Aorta (tissue), 5 donors: ENCODE measurements at places on chromosomes 12 and 14. TPM values are rescaled to one million over a fixed set of nuclear protein-coding genes. Genes with fewer than 3 reads are reported as not detected.

DNA sequence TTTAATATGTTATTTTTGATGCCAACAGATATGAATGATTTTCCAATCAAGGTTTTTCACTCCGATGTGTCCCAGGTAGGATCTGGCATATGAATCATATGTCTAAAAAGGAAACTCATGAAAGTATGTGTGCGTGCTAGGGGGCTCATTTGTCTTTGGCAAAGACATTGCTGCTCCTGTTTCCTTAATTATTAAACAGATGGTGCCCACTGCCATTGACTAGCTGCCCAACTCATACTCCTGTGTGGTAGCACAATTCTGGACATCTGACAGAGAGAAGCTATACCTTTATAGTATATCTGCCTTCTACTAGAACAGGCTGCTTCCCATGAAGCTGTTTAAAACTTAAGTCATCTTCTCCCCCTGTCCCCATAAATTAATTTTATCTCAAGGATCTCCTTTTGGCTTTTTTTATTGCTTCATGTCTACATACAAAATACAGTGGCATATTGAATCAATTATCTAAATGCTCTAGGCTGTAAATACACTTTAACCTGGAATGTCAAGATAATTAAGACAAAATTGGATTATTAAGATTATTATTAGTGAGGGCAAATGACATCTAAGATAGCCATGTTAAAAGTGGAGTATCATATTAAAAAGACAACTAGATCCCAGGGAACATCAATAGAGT lies 1.4 kb upstream of the PDE3A start:
- no peak for DNase-seq
- H3K27ac ChIP-seq = peak overlapping the region; percentile 8
- H3K27me3 ChIP-seq = no peaks in the 10 kb centered on the region
- no peaks in the 10 kb centered on the region for H3K4me1 ChIP-seq
- no peak overlapping the region for H3K4me3 ChIP-seq
- no peaks in the 10 kb centered on the region for H3K36me3 ChIP-seq

GRCh38 chr12:24615967-24616411 lies 332.9 kb downstream of the BCAT1 start:
- no peak overlapping the region for H3K4me3 ChIP-seq
- no peaks in the 10 kb centered on the region for H3K36me3 ChIP-seq
- no peaks in the 10 kb centered on the region for H3K4me1 ChIP-seq
- DNase-seq = no peak
- H3K27me3 ChIP-seq = no peaks in the 10 kb centered on the region
- no peak overlapping the region for H3K27ac ChIP-seq

DNA sequence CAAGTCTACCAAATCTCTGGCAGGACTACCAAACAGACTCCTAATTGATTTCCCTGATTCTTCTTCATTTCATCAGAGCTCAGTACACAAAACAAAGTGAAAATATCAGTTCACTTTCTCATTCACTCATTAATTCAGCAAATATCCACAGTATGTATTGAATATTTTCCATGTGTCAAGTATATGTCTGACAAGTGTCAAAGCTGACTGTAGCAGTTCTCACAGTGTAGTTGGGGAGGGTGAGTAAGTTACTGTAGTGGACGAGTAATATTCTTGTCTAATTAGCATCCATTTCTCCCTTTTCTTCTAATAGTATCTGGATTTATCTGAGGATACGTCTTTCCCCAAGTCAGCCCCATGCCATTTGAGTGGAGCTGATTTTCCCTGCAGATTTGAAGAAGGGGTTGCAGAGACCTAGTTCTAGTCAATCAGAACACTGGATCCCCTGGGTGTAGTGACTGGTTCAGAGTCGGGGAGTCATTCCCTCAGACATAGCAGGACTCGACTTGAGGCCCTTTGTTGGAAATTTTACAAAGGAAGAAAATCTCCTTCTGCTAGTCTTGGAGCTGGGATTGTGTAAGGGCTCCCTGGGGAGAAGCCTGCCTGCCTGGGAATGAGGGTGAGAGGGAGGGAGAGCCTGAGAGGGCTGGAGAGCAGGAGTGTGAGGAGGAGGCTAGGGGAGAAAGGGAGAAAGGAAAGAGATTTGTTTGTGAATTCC lies 51.4 kb downstream of the GRIP1 start:
- no peak for DNase-seq
- no peak overlapping the region for H3K27ac ChIP-seq
- no peaks in the 10 kb centered on the region for H3K36me3 ChIP-seq
- no peak overlapping the region for H3K4me3 ChIP-seq
- no peaks in the 10 kb centered on the region for H3K4me1 ChIP-seq

DNA sequence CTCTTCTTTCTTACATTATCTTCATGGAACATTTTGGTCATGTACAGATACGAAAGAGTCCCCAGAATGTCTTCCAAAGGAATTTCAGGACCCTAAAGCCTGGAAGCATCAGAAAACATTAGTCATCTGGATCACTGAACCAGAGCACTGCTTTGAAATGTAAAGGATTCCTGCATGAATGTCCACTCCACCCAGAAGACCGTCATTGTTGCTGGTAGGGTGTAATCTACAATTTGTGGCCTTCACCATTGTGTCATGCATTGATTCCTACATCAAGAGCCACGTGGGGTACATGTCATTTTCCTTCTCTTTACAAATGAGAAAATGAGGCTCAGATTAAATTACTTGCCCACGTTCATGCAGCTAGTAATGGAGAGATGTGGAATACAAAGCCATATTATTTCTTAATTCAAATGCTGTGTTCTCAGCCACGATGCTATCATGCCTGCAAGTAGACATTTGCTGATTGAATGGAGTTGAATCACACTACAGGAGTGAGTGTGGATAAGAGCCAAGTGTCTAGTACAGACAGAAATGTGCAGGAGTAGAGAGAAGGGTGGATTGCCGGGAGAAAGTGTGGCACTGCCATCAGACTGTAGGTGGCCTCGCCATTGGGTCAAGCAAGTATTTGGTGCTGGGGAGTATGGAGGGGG lies 231.2 kb downstream of the C12orf75 start:
- no peak for DNase-seq
- no peak overlapping the region for H3K4me3 ChIP-seq
- no peaks in the 10 kb centered on the region for H3K4me1 ChIP-seq
- H3K27ac ChIP-seq = no peak overlapping the region
- H3K36me3 ChIP-seq = no peaks in the 10 kb centered on the region
- H3K27me3 ChIP-seq = no peaks in the 10 kb centered on the region

- H3K4me1 ChIP-seq = no peaks in the 10 kb centered on the region
- H3K27me3 ChIP-seq = no peaks in the 10 kb centered on the region
- no peak overlapping the region for H3K27ac ChIP-seq
- no peaks in the 10 kb centered on the region for H3K36me3 ChIP-seq
- H3K4me3 ChIP-seq = no peak overlapping the region
- DNase-seq = no peak
Observed at GRCh38 chr12:66365718-66366490, 63.6 kb downstream of the HELB start.

GRCh38 chr12:46524778-46525177 lies 152.2 kb upstream of the SLC38A2 start:
- peaks cover 5% of the 10 kb centered on the region for H3K4me1 ChIP-seq
- no peaks in the 10 kb centered on the region for H3K36me3 ChIP-seq
- no peak overlapping the region for H3K4me3 ChIP-seq

- no peaks in the 10 kb centered on the region for H3K27me3 ChIP-seq
- H3K4me3 ChIP-seq = no peak overlapping the region
- H3K27ac ChIP-seq = no peak overlapping the region
- DNase-seq = no peak
- no peaks in the 10 kb centered on the region for H3K4me1 ChIP-seq
Observed at GRCh38 chr12:9674226-9674590, 4.7 kb downstream of the CLEC2D start.

DNA sequence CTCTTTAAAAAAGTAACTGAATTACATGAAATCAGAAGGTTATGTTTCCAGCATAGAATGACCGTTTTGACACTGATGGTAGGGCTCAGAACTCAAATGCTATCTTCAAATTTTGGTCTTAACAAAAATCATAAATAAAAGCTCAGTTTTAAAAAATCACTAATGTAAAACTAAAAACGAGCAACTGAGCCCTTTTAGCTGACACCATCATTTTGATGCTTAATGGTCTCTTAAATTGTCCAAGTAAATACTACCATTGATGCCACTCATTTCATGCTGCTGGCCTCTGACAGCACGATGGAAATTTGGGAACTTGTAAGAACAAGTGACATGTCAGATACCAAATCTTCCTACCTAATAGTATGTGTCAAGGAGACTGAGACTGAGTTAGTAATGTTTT lies 205.0 kb downstream of the AKAP6 start:
- DNase-seq = no peak
- H3K4me3 ChIP-seq = no peak overlapping the region
- no peaks in the 10 kb centered on the region for H3K27me3 ChIP-seq
- peaks cover 6% of the 10 kb centered on the region for H3K36me3 ChIP-seq
- no peak overlapping the region for H3K27ac ChIP-seq

GRCh38 chr12:71642264-71642663 lies 21.4 kb downstream of the ZFC3H1 start:
- no peak for DNase-seq
- no peak overlapping the region for H3K27ac ChIP-seq
- no peaks in the 10 kb centered on the region for H3K4me1 ChIP-seq
- H3K27me3 ChIP-seq = no peaks in the 10 kb centered on the region
- no peak overlapping the region for H3K4me3 ChIP-seq
- no peaks in the 10 kb centered on the region for H3K36me3 ChIP-seq

GRCh38 chr14:102776761-102777710 lies at the start of gene TRAF3:
Gene TRAF3 (plus strand): TSS chr14:102777449. CDS start chr14:102870202, 92,753 bp downstream.
- DNase-seq = peak; percentile 92
- H3K4me1 ChIP-seq = peaks cover 5% of the 10 kb centered on the region
- H3K4me3 ChIP-seq = peak within 1 kb of the TSS; percentile 95
- peak within 1 kb of the TSS; percentile 23 for H3K27ac ChIP-seq
- H3K27me3 ChIP-seq = no peaks in the 10 kb centered on the region
- no peaks in the 10 kb centered on the region for H3K36me3 ChIP-seq

- no peak overlapping the region for H3K27ac ChIP-seq
- H3K4me1 ChIP-seq = no peaks in the 10 kb centered on the region
- H3K27me3 ChIP-seq = no peaks in the 10 kb centered on the region
- DNase-seq = peak; percentile 82
- no peaks in the 10 kb centered on the region for H3K36me3 ChIP-seq
Observed at GRCh38 chr12:6792522-6793201, 3.3 kb downstream of the CD4 start.

GRCh38 chr14:53103636-53104340 lies 49.3 kb downstream of the DDHD1 start:
- no peak overlapping the region for H3K4me3 ChIP-seq
- no peaks in the 10 kb centered on the region for H3K4me1 ChIP-seq
- no peaks in the 10 kb centered on the region for H3K36me3 ChIP-seq
- no peaks in the 10 kb centered on the region for H3K27me3 ChIP-seq

DNA sequence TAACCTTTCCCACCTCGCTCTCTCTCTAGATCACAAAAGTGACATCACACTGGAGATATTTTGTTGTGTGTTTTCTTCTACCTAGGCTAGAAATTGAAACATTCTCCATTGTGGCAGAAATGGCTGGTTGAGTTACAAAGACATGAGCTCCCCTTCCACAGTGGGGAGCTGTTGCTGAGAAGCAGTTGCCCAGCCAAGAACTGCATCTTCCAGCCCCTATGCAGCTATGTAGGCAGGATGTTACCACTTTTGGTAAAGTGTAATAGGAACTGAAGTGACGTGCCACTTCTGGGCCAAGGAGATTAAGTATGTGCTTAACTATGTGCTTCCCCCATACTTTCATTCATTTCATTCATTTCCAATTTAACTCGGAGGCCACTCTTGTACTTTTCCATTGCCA lies 138.7 kb upstream of the E2F7 start:
- no peak for DNase-seq
- H3K4me3 ChIP-seq = no peak overlapping the region
- H3K4me1 ChIP-seq = no peaks in the 10 kb centered on the region
- H3K36me3 ChIP-seq = no peaks in the 10 kb centered on the region
- H3K27me3 ChIP-seq = no peaks in the 10 kb centered on the region

GRCh38 chr12:57518920-57519795 lies 1.2 kb downstream of the DDIT3 start:
- peak overlapping the region; percentile 89 for H3K4me3 ChIP-seq
- no peaks in the 10 kb centered on the region for H3K27me3 ChIP-seq
- H3K4me1 ChIP-seq = peaks cover 1% of the 10 kb centered on the region
- H3K27ac ChIP-seq = no peak overlapping the region
- H3K36me3 ChIP-seq = peaks cover 15% of the 10 kb centered on the region

The RERG gene
- total RNA-seq = 70.5 TPM
